Stimulated activated CD8-positive, alpha-beta memory T cell treated with anti-CD3 and anti-CD28 coated beads, Interleukin-15, amount 100 ng/mL, for 1 hour (primary cell): ENCODE measurements at places on chromosomes 1 and 21.

GRCh38 chr1:231969076-231969475 lies 342.5 kb downstream of the DISC1 start:
- DNase-seq, result no peak

GRCh38 chr1:185427264-185427663 lies 110.2 kb upstream of the IVNS1ABP start:
- DNase-seq, result no peak

GRCh38 chr1:248821101-248821500 lies 4.6 kb downstream of the SH3BP5L start:
- no peak for DNase-seq

- DNase-seq, result no peak
These were observed 9.5 kb upstream of the ASCL5 start for GRCh38 chr1:201136355-201137023.

DNA sequence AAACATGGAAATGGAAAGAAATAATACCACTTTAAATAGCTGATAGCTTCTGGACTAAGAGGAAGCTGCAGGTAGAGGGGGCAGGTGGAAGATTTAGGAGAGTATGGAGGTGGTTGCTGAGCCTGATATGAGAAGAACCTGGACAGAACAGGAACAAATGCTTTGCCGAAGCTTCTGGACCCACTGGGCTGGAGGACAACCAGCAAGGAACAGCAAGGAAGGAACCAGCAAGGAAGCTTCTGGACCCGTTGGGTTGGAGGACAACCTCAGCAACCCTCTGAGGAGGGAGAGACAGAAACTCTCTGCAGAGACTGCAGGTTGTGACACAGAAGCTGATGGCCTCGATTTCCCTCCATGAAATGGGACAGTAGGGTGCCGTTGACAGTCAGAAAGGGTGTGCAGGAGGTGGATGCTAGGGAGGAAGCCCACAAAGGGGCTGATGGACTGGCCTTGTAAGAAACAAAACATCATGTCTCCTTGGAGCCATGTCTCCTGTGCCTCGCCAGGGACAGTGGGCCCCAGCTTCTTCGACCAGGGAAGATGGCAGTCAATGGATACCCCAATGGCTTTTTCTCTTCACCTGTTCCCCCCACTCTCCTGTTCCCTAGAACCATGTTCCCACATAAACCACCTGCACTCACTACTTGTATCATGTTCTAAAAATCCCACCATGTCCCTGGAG lies 8.3 kb upstream of the WNT3A start:
- DNase-seq, result no peak
